ENCODE measurements at places on chromosomes 4 and X.
A peak's percentile ranks its signal among the peaks of the same experiment; 100 is the strongest.

DNA sequence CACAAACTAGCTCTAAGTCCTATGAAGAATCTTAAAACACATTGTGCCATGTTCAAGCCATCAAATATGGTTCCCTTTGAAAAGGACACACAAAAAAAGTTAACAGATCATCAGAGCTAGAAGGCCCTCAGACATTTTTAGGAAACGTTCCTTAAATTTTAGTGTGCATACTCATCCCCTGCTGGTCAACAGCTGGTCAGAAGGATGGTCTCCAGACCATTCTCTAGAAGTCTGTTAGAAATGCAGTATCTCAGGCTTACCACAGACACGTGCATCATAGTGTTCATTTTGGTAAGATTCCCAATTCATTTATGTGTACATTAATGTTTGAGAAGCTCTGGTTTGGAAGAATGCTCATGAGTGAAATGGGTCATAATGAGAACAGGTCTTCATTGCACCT lies 523.1 kb downstream of the INPP4B start:
- no peak for DNase-seq

DNA sequence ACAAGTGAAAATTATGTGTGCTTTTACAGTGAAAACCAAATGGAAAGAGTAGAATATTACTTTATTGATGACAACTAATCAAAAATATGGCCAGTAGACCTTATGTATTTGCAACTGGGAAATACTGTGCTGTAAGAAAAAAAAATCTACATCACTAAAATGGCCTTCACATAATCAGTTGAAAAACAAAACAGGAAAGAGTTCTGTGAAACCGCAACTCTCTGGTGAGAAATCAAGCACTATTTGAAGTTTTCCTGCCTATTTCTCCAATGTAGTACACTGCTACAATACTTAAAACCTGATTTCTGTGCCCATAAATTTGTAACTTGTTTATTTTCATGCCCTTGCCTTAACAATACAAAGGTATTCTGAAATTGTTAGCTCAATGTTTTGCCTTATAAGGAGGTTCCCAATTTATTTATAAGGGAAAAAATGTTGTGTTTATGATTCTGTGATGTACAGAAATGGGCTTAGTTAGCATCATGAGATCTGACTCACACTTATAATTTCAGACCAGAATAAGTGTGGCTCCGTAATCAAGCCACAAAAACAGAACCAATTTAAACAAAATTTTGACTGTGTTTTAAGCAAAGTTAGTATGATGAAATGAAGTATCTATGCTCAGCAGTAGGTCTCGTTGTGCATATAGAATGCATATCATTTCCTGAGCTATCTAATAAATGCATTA lies 147.1 kb downstream of the FAT4 start:
- no peak for DNase-seq

GRCh38 chrX:49878128-49878833 lies 1.0 kb upstream of the USP27X start:
- no peak for DNase-seq

DNA sequence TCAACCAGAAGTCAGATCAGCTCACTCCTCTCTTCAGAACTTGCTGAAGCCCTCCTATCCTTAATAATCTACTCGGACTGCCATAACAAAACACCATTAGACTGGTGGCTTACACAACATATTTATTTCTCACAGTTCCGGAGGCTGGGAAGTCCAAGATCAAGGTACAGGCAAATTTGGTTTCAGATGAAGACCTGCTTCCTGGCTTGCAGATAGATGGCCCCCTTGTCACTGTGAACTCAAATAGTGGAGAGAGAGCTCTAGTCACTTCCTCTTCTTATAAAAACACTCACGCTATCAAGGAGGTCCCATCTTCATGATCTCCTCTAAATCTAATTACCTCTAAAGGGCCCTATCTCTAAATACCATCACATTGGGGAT lies 125.1 kb downstream of the CAMK2D start:
- no peak for DNase-seq

- no peak for DNase-seq
Observed at GRCh38 chrX:80489166-80489565, 68.9 kb downstream of the TENT5D start.

DNA sequence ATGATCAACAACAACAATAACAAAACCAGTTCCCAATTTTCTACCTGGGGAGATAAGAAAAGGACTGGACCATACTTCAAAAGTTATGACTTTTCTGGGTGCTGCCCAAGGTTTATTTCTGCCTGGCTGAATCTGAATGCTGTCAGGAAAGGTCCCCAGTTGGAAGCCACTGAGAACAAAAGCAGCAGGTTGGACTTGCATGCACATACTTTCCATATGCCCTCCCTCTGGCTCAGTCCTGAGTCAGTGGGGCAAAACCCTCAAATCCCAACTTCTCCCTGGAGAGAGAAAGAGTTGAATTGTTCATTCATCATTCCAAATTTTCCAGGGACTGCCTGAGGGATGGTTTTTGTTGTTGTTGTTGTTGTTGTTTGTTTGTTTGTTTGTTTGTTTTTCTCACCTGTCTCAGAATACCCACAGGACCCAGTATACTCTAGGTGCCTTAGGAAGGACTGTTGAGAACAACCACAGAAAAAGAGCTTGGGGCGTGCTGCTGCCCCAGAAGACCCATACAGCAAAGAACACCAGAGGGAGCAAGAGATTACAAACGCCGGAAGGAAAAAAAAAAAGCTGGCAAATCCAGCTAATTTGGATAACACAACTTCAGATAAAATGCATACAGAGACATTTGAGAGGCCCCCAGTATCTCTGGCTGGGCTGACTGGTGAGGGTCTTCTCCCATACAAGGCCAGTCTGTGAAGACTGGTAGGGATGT lies 138.9 kb upstream of the INPP4B start:
- no peak for DNase-seq

GRCh38 chr4:15479089-15479912 lies 9.6 kb downstream of the CC2D2A start:
- DNase-seq: no peak

DNA sequence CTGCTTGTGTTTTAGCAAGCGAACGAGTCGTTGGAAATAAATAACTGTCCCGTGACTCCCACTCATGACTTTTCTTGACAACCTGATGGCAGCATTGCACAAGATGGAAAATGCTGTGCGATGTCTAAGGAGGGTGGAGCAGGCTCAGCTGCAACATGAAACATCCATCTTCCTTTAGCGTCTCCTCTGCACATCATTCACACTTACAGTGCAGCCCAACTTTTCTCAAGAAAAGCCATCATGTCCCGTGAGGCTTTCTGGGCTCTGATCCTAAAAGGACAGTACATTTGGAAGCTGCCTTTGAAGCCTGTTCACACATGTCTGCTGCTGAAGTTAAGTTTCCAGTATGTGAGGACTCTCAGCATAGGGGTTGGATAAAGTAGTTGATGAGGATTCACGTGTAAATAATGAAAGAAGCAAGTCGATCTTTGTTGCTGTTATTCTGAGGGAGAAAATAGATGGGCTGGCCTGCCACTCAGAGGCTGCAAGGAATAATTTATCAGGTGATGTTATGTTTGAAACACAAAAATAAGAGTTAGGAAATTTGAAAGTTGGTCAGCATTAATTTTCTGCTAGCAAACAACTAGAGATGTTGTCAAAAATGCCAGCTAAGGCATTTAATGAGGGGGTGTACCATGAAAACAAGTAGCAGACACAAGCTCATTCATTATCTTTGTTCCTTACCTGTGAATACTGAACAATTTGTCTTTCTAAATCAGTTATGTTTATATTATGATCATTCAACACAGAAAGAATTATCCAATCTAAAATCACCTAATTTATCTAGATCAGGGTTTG lies 328.7 kb upstream of the ZFP42 start:
- no peak for DNase-seq

- no peak for DNase-seq
Observed at GRCh38 chr4:96455045-96455720, 615.3 kb downstream of the PDHA2 start.

DNA sequence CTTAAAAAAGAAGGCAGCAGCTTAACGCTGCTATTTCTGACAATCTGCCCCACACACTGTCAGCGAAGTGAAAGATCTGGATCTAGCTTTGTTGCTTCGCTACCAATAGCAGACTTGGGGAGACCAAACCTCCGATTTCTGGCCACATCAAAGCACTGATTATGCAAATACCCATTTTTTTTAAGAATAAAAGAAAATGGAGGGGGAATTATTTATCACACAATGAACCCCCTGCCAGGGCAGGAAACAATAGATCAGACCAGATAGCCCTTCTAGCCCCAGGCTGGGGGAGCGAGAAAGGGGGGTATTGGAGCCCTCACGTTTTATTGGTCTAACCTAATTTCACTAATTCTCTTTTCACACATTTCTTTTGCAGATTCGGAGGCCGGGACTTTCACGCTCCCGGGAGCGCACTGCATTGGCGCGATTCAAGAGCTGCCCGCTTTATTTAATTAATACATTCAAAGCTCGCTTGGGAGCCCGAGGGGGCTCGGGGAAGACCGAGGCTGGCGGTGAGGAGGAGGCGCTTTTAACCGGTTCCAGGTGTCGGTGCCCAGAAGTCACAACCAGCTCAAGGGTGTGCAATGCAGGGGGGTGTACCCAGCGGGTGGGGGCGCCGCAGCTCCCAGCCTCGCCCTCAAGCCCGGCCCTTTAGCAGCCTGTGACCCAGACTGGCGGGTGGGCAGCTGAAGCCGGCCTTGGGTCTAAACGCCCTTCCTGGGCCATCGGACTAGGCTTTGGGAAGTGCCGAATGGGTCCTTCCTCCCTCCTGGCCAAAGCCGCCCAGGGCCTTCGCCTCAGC lies 5.5 kb downstream of the NEUROG2 start:
- no peak for DNase-seq

DNA sequence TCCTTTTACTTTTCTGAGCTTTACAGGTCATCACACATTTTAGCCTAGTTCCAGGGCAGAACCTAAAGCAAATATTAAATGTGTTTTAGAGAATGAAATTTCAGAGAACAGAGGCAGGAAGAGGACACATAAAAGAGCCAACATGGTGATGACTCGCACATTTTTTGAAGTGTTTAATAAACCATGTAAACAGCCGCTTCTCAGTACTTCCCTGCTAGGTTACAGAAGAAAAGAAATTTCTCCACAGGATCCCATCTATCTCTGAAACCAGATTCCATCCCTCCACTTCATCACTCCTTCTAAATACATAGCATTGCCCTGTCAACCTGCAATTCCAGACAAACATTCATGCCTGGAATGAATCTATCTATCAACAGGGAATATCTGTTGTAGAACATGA lies 949.5 kb upstream of the PCDH7 start:
- no peak for DNase-seq

DNA sequence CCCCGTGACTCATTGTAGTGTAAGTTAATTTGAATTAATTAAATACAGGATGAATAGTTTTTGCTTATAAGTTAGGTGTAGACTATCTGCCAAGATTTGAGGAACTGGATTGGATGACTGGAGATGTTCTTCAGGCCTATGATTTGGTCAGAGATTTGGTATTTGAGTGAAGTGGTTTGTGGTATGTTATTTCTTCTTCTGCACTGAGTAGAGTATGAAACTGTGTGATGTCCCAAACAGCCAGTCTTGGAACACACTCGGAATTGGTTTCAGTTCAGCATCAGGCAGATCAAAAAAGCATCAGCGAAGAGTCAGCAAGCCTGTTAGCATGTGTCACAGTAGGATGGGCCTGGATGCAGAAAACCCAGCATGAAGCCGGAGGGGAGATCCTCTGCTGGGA lies 294.1 kb downstream of the ARHGAP10 start:
- DNase-seq: no peak

DNA sequence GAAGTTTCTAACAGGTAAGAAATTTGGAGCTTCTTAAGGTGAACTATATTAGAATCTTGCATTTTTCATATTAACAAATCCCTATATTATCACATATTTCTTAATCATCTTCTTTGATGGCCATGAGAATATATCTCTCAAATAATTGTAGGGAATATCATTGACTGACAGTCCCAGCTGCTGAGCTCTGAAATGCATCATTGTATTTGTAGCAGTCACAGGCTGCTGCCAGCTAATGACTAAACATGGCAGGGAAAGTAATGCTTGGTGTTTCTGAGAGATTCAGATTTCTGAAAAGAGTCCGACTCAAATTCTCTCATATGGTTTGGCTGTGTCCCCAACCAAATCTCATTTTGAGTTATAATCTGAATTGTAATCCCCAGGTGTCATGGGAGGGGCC lies 171.9 kb downstream of the TRAM1L1 start:
- no peak for DNase-seq

DNA sequence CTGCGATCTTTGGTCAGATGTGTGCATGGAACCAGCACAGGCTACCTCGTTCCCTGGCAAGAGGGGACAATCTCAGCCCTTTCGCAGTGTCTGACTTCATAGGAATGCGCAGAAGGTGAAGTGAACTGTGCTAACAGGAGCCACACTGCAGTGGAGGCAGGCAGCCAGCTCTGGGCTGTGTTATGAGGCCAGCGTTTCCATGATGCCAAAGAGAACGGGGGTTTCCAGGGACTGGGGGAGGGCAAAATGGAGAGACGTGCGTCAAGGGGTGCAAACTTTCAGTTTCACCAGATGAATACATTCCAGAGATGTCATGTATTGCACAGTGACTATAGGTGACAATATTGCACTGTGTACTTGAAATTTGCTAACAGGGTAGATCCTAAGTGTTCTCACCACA lies 30.4 kb downstream of the CLDN34 start:
- DNase-seq: peak; percentile 75

- DNase-seq: no peak
Observed at GRCh38 chr4:6124386-6125102, 75.8 kb downstream of the JAKMIP1 start.

DNA sequence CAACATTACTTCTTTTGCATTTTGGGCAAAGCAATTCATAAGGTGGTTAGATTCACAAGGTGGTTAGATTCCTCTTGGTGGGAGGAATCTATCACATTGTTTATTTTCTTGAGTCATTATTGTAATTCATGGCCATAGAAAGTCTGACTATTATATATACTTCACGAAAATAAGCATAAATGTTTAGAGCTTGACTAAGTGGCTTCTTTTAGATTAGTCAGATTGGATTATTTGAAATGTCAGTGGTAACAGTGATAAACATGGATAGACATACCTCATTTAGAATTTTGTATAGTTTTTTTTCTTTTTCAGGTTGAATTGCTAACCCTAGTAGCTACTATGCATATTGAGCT lies 24.9 kb upstream of the DYNLT3 start:
- DNase-seq: no peak
